GM06990 (cell line): ENCODE measurements at places on chromosomes 3 and 15.

GRCh38 chr3:69324362-69325025 lies 61.4 kb downstream of the FRMD4B start:
- DNase-seq = no peak

- DNase-seq = no peak
Measured at GRCh38 chr15:62977952-62978811, 64.4 kb upstream of the TPM1 start.

GRCh38 chr3:106168962-106169750 lies 300.3 kb upstream of the CBLB start:
- no peak for DNase-seq

- no peak for DNase-seq
Measured at GRCh38 chr15:70910958-70911357, 18.3 kb downstream of the LRRC49 start.

DNA sequence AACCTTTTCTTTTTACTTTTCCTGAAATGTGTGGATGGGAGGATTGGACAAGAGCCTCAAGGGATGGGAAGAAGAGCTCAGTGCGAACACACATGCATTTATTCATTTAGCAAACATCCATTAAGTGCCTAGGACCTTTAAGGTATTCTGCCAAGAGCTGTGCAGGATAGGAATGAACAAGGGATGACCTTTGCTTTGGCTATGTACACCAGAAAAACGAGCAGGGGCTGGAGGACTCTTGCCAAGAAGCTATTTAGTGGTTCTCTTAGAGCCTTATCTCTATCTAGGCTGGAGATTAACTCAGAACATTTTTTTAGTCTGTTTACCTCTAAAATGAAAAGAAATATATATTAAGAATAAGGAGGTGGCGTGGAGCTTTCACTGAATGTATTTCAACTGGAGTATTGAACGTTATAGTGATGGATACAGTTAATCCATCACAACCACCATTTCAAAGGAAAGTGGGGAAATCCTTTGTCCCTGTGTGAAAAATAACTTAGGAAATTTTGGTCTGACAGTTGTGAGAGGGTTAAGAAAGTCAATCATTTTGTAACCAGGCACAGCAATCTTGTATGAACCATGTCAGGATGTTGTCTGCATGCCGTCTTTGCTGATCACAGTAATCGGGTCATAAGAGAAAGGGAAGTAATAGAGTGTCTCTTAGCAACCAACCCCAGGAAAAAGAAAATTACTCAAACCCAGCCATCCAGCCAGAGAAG lies 279.0 kb downstream of the LPP start:
- no peak for DNase-seq

- DNase-seq = no peak
Measured at GRCh38 chr3:170999737-171000242, 26.7 kb downstream of the SLC2A2 start.

DNA sequence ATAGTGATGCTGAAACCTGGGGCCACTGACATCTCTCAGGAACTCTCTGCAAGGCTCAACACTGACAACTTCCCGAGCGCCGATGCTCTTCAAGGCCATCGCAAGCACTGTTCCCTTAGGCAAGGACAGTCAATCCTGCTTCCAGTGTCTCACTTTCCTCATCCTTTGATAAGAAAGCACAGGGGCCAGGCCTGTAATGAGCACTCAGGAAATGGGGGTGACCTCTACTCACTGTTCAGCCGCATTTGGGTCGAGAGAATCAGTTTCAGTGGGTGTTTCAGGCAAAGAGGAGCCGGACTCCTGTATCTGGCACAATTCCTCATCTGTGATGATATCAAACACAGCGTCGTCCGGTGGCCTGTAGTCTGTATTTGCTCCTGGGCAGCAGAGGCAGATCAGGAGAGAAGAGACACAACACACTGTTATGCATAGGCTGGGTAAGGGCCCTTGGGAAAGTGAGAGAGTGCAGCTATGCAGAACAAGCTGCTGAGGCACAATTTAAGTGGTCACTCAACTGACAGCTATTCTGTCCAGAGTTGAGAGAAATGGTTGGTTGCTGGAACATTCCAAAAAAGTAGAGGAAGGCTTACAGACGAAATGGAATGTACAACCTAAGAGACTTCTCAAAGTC lies 11.9 kb downstream of the CXCR6 start:
- no peak for DNase-seq

- DNase-seq = no peak
Measured at GRCh38 chr3:76482510-76482909, 557.4 kb upstream of the ROBO2 start.

GRCh38 chr3:50637011-50637410 lies 20.1 kb downstream of the MAPKAPK3 start:
- no peak for DNase-seq

DNA sequence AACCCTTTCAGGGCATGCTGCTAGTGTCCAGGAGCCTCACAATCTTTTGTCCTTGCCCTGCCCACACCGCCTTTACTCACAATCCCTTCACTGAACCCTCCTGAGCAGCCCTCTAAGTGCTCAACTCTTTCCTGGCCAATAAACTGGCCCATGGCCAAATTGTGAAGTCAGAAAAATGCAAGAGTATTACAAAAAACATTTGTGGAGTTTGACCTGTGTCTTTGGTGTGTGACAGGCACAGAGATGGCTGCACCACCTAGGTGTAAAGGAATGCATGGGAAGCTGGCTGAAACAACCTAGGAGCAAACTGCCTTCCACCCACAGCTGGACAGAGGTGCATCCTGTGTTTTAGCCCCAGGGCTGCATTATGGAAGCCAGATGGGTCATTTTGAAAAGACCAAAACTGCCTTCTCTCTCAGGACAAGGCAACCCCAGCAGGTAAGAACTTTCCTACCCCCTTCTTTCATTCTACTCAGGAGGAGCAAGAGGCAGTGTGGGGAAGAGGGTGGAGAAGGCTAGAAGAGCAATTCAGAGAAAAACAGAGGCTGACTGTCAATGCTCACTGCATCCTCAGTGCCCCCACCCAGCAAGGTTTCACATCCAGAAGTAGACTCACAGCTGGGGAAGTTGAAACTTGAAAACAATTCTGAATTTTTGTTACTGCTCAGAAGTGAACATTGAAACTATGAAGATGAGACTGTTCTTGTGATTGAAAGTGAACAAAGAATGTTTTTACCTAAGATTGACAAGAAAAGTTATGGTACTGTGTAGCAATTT lies 78.6 kb downstream of the TRIM42 start:
- no peak for DNase-seq

- no peak for DNase-seq
Measured at GRCh38 chr15:66144978-66145725, 108.4 kb downstream of the MEGF11 start.

DNA sequence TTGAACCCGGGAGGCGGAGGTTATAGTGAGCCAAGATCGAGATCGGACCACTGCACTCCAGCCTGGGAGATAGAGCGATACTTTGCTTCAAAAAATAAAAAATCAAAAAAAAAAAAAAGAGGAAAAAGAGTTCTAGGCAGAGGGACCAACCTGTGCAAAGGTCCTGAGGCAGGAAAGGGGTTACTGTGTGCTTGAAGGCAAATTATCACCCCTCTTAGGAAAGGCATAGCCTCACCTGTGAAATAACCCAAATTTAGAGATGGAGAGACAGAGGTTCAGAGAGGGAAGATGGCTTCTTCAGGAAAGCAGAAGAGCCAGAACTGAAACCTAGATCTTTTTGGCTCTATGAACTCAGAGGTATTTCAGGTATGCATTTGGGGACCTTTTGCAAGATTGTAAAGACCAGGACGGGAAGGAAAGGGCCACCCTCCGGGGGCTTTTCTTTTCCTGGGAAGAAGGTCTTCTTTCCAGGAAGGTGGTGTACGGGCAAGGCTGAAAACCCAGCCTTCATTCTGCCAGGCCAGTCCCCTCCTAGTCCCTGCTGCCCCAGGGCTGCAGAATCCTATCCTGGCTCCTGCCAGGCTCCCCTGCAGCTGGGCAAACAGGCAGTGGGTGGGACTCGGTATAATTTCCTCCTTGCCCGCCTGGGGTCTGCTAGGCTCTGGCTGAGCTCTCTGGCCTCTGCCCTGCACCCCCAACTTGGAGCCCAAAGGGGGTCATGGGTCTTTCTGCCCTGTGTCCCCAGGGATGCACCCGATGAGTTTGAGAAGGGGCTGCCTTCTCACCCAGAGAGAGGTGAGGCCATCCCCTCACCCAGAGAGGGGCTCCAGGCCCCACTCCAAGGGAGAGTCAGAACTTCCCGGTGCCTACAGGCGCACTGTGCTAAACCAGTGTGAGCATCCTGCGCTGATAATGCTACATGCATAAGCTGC lies 14.4 kb upstream of the CSK start:
- DNase-seq = no peak

DNA sequence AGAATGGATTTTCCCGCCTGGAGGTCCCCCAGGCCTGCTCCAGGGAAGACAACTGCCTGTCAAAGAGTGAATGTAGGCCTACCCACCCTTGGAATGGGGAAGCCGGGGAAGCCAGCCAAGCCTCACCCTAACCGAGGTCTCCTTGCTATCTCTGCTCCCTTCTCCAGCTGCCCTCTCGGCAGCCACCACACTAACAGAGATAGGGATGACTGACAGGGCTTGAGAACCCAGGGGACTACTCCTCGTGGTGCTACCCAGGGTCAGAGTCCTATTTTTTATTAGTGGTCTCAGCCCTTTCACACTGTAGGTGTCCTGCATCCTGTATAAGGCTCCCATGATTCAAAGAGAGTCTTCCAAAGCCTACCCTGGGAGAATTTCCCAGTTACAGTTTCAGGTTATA lies 160.6 kb upstream of the CHRM5 start:
- DNase-seq = no peak

- DNase-seq = no peak
Measured at GRCh38 chr15:70411143-70411863, 313.6 kb upstream of the TLE3 start.

- no peak for DNase-seq
Measured at GRCh38 chr3:134802428-134803050, 7.5 kb downstream of the EPHB1 start.

DNA sequence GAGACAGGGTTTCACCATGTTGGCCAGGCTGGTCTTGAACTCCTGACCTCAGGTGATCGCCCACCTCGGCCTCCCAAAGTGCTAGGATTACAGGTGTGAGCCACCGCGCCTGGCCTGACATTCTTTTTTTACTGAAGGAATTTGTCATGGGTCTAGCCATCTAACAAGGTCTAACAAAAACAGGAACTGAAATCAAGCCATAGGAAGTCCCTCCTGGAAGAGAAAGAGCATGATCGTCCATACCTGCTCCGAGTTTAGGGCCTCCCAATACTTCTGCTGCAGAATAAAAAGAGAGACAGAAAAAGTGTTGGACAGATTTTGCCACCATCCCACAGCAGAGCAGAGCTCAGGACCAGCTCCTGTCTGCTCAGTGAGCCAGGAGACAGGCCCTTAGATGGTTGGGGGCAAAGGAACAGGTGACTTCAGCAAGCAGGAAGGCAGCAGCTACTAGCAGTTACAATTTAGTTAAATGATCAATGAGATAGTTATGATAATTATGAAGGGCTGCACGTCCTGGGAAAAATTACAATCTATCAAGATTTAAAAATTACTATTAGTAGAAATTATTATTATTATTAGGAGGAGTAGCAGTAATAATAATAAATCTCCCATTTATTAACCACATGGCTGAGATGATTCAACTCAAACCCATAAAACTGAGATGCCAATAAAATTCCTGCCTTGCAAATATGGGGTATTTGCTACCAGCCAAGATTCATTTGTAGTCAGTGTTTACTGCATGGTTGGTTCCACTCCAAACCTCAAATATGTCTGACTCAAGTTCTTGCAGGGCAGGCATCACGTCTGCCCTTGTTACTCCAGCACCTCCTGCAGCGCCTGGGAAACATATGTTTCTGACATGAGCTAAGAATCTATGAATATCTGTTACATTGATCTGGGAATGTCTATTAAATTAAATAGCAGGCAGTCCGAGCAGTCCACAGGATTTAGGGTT lies 40.1 kb downstream of the TMEM44 start:
- no peak for DNase-seq

DNA sequence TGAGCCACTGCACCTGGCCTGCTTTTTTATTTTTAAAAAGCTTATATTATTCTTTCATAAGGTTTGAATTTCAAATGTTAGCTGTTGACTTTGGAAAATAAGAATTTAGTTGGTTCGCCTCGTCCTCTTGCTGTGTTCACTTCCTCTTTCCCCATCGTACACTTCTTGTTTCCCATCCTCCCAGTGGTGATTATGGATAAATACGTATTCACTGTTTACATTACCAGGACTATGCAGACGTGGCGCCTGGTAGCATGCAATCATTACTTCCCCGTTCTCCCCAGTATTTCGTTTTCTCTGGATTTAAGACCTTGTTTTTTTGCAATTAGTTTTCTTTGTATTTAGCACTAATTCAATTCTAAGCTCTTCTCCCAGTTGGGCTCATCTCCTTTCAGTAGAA lies 70.1 kb downstream of the LMLN start:
- DNase-seq = no peak

DNA sequence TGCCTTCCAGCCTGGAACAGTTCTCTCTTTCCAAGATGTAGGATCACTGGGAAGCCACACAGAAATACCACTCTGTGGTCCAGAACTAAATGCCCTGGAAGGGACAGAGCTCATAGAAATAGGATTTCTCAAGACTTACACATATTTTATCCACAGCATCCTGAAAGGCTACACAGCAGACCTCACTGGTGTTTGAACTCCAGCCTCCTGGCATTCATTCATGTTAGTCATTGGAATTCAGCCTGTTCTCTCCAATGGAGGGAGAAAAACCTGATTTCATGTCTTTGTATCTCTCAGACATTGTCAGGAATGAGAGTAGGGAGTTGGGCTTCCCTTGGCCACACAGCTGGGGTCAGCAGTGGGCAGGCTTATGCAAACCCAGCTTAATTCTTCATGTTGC lies 121.1 kb upstream of the PPP2R3A start:
- DNase-seq = no peak

- DNase-seq = peak; percentile 1
Measured at GRCh38 chr3:130414457-130414856, 69.0 kb downstream of the COL6A5 start.

GRCh38 chr15:27707257-27707656 lies 391.9 kb downstream of the OCA2 start:
- DNase-seq = no peak

- no peak for DNase-seq
Measured at GRCh38 chr15:36330598-36330997, 248.8 kb upstream of the CDIN1 start.

DNA sequence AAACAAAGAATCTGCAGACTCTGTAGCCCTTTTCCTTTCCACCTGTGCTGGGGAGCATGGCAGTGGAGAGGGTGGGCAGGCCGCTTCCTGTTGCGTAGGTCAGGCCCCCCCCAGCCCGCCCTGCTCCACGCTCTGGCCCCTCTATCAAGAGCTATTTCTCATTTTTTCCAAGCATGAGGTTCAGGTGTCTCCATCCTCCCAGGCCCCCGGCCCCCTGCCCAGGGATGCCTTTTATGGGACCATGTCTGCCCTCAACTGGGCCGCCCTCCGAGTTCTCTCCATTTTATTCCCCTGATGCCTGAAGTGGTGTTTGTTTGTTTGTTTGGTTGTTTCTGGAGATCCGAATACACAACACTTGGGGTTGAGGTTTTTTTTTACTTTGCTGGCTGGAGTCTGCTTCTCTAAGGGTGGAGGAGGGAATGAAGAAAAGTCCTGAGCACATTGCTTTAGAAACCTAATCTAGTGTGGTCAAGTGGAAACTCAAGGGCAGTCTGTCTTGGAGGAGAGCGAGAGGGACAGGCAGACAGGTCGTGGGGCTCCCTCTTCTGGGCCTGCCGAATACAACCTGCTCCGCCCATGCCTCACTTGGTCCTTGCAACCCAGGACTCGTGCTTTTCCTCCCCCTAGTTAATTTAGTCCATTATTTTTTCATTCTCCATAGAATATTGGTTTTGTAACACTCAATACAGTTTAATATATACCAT lies 176.5 kb upstream of the LYSMD4 start:
- DNase-seq = no peak
